ENCODE measurements at places on chromosomes 3 and 15. TPM values are rescaled to one million over a fixed set of nuclear protein-coding genes. Genes with fewer than 3 reads are reported as not detected.

The LDHAL6B gene
- total RNA-seq: not detected

The HESX1 gene
- 0.33 TPM for total RNA-seq

The RETNLB gene
- total RNA-seq: not detected

The UBE2E2 gene
- total RNA-seq: 35.0 TPM

The RHCG gene
- total RNA-seq: 45.3 TPM

The IMPDH2 gene
- 162 TPM for total RNA-seq

The SHF gene
- total RNA-seq: 0.74 TPM

The EEF1AKMT4 gene
- total RNA-seq: 14.1 TPM

The PYDC2 gene
- total RNA-seq: not detected

The KNL1 gene
- 5.1 TPM for total RNA-seq

The WDR93 gene
- 0.13 TPM for total RNA-seq

The SLC51B gene
- 16.4 TPM for total RNA-seq

The CHRD gene
- total RNA-seq: 0.48 TPM

The SLC12A8 gene
- 1.0 TPM for total RNA-seq

Measured in A549 treated with CORT108297 at 1 μM for 4 hours (cell line).